ENCODE measurements at places on chromosomes 6 and 20.

GRCh38 chr20:14445310-14445709, 107.9 kb upstream of the FLRT3 start:
- no peak for DNase-seq

- DNase-seq = no peak
These were observed 131.9 kb upstream of the SGK1 start for GRCh38 chr6:134449781-134450180.

GRCh38 chr20:728256-728944, 39.9 kb downstream of the SLC52A3 start:
- peak; percentile 53 for DNase-seq

DNA sequence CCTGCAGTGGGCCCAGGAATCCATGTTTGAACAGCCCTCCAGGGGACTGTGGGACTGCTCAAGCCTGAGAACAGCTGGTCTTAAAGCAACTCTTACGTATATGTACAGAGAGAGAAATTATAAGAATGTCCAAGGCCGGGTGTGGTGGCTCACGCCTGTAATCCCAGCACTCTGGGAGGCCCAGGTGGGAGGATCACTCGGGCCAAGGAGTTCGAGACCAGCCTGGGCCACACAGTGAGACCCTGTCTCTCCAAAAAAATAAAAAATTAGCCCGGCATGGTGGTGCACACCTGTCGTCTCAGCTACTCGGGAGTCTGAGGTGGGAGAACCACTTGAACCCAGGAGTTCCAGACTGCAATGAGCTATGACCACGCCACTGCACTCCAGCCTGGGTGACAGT, 134.0 kb downstream of the DTNBP1 start:
- DNase-seq = no peak

- no peak for DNase-seq
These were observed 113.9 kb downstream of the EDN1 start for GRCh38 chr6:12403947-12404647.

GRCh38 chr6:158061361-158061708, 79.7 kb downstream of the SYNJ2 start:
- no peak for DNase-seq

DNA sequence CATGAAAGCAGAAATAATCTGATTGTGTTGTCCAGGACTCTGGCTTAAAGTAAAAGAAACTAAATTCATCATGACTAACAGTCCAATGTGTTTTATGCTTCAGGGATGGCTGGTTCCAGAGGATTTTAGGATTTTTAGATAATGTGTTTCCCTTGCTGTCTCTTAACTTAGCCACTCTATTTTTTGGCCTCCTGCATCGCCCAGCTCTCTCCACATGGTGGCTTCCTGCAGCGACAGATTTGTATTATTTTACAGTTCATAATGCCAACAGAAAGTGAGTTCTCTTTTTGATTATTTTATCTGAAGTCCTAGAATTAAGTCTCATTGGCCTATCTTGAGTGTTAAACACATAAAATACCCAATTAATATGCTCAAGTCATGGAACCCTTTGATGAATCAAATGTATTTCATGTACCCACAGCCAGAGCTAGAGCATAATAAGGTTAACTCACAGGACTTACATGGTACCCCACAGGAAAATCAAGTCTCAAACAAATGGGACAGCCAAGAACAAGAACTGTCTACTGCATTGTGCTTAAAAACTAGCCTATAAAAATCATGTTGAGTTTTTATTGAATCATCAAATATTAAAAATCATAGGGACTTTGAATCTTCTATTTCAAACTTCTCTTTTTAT, 582.5 kb downstream of the DOK5 start:
- DNase-seq = no peak

DNA sequence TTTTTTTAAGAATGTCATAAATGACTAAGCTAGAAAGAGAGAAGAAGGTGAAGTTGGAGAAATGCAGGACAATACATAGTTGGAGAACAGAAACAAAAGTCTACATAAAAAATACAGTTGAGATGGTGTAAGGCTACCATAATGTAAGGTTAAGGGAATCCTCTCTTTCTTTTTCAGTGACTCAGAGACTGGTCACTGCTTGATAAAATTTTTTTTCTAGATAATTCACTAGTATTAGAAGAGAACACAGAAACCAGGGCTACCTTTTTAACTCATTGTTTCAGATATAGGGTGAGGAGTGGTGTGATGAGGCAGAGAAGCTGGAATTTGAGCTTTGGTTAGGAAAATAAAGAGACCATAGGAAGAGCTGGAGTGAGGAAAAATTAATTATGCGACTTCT, 18.2 kb upstream of the EDN1 start:
- DNase-seq = no peak

DNA sequence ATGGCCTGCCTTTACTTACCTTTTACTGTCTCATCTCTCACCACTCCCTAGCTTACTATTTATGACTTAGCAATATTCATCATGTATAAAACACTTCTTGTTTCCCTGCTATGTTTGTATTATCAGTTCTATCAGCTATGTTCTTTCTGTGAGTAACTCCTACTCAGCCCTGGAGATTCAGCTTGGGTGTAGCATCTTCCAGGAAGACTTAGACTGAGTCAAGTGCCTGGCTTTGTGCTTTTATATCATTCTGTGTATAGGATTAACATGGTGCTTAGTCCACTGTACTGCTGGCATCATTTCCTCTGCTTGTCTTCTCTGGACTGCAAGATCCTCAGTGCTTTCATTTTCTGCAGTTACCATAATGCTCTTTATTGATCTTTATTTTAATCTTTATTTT, 257.8 kb downstream of the BTBD3 start:
- no peak for DNase-seq

GRCh38 chr6:25726122-25726911, 28.2 kb upstream of the SLC17A4 start:
- DNase-seq = no peak

DNA sequence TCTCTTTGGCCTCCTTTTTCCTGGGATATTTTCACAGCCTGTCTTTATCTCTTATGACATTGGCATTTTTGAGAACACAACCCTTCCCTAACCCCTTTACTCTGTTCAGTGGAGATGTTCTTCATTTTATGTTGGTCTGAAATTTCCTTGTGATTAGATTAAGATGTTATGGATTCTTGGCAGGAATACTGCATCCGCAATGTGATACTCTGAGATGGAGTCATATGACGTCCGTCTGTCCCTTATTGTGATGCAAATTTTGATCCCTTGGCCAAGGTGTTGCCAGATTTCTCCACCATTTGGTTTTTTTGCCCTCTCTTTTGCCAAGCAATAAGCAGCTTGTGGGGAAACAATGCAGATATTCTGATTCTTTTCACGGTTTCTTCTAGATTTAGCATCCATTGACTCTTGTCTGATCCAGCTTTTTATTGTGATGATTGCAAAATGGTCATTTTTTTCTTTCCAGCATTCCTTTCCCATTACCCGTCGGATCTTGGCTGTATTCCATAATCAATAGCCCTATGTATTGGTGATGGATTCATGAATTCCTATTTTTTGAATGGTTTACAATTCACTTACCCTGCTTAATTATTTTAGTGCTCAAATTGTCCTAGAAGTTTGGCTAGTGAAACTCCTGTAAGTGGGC, 85.1 kb downstream of the NCOA3 start:
- no peak for DNase-seq

- DNase-seq = no peak
These were observed 1.2 kb downstream of the CDH4 start for GRCh38 chr20:61253264-61253639.

DNA sequence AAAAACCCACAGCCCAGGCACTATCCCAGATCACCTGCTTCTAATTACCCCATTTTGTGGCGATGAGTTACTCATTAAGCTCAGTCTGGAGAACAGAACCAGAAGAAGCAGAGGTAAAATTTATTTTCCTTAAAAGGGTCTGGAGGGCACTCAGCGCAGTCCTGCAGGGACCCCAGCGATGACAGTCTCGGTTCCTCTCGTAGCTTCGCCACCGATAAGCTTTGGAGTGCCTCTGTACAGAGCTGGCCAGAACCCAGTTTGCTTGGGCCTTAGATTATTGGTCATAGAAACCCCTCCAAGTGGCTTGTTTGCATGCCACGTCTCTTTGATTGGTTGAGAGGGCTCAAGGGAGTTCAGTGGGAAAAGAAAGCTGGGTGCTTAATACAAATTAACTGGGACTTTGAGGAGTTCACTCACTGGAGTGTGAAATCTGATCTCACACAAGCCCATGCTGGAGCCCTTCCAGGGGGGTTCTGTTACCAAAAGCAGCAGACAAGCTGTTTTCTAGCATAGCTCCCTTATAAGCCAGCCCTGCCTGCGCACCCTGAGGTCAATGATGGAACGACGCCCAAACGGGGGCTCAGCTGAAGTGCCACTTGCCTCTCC, 158.5 kb upstream of the ARID1B start:
- no peak for DNase-seq

DNA sequence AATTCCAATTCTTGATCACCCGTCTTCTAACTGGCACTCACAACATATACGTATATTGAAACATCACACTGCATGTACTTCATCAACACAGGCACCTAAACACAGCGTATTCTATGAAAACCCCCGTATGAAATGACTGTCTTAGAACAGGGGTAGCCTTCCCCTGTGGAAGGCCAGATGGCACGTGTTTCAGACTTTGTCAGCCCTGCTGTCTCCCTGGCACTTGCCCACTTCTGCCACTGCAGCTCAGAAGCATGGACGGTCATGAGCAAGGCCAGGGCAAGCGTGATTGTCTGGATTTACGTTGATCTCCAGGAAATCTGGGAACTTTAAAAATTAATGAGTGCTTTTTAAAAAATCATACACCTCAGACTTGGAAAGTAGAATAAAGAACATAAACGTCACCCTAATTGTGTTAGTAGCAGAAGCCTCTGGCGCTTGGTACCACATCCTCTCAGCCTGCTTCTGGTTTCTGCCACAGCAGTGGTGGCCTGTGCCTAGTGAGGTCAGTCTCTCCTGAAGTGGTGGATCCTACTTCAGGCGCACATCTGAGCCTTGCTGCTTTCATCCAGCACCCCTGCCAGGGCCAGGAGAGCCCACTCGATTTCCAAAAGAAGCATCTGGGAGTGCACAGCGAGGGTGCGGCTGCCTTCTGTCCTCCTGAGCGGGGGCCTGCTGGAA, 18.3 kb downstream of the PDE10A start:
- DNase-seq = no peak

DNA sequence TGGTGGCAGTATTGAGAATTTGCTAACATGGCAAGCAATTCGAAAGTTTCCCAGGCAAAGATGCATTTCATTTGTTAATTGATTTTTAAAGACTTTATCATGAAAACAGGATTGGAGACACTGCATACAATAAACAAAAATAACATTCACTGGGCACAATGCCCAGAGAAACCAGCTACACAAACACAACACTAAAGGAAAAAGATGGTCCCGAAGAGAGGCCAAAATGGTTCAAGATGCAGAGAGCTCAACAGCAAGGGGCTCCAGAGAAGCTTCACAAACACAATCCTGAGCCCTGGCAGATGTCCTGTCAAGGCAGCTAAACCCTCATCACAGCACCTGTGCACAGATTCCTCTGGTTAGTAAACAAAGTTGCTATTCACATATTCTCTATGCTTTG, 79.3 kb downstream of the INSM1 start:
- DNase-seq = no peak

DNA sequence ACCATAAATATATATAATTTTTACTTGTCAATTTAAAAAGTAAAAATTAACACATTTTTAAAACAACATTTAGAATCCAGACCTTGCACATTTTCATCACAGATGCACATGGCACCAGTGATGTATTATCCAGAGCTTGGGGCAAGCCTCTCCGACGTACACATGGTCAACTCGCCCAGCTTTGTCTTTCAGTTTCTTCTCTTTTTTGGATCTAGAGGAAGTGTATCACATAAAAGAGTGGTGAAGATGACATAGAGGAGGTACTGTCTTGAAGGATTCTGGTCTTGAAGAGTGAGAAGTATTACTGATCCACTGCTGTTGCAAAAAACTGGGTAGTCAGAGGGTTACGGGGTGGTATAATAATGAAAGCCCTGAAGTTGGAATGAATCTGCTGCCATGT, 46.9 kb upstream of the TAB2 start:
- DNase-seq = no peak

- DNase-seq = no peak
These were observed 8.0 kb upstream of the PMEPA1 start for GRCh38 chr20:57717797-57718196.

GRCh38 chr6:29590218-29590808, 5.4 kb downstream of the OR2H2 start:
- DNase-seq = no peak

All from muscle of arm (tissue), 14 donors.